Nephron progenitor cell (in vitro differentiated cells): ENCODE measurements at places on chromosomes 3 and 15.

DNA sequence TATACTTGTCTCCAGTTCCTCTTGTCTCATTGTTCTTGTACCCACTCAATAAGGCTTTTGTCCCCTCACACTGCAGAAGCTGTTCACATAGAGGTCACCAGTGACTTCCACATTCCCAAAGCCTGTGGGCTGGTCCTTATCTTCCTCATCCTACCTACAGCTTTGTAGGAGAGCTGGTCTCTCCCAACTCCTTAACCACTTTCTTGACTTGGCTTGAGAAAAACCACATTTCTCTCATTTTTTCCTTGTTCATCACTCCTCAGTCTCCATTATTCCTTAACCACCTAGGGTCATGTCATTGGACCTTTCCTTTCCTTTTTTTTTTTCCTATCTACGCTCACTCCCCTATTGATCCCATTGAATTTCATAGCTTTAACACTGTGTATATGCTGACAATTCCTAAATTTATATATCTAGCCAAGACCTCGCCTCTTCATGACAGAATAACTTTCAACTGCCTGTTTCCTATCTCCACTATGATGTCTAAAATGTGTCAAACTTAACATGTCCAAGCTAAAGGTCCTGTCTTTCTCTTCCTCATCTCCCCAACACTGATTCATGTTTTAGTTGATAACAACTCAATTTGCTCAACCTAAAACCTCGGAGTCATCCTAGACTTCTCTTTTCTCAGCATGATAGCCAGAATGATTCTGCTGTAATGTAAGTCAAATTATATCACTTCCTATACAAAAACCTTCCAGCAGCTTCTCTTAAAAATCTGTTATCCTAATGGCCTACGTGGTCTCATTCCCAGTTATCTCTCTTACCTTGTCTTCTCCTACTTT, 49.5 kb downstream of the CEP63 start:
- H3K36me3 ChIP-seq: peaks cover 43% of the 10 kb centered on the region
- no peaks in the 10 kb centered on the region for H3K27me3 ChIP-seq
- no peaks in the 10 kb centered on the region for H3K4me1 ChIP-seq
- no peak for DNase-seq
- H3K4me3 ChIP-seq: no peak overlapping the region

GRCh38 chr3:10223676-10224639, 24.3 kb upstream of the TATDN2 start:
- H3K36me3 ChIP-seq: no peaks in the 10 kb centered on the region
- peaks cover 14% of the 10 kb centered on the region for H3K27me3 ChIP-seq
- no peak overlapping the region for H3K4me3 ChIP-seq
- no peak overlapping the region for H3K27ac ChIP-seq
- DNase-seq: no peak

DNA sequence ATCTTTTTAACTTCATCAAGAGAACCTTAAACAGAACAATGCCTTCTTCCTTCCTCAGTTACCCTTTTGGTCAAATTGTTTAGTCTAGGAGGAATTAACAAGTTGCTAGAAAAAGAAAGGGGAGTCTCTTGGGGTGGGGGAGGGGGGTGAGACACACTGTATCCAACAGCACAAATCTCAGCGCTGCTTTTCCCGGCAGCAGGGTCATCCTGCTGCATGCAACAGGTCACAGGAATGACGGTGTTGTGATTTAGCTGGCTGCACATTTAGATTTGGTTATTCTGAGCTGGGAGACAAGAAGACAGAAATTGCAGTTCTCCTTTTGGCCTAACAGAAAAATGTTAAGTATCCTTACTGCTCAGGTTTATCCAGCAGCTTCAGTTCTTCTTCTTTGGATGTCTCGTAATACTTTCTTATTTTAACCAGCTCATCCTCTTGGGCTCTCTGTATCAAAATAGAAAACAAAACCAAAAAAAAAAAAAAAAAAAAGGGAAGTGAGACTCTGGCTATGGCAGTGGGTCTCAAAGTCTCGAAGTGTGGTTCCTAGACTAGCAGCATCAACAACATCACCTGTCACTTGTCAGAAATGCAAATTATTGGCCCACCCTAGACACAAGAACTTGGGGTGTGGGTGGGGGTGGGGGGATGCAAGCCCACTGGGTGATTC, 190.5 kb downstream of the GREM1 start:
- peaks cover 69% of the 10 kb centered on the region for H3K4me1 ChIP-seq
- peaks cover 9% of the 10 kb centered on the region for H3K36me3 ChIP-seq
- H3K4me3 ChIP-seq: no peak overlapping the region
- H3K27me3 ChIP-seq: peaks cover 5% of the 10 kb centered on the region

GRCh38 chr15:50247819-50248655, 17.5 kb downstream of the HDC start:
- no peaks in the 10 kb centered on the region for H3K36me3 ChIP-seq
- DNase-seq: no peak
- no peaks in the 10 kb centered on the region for H3K4me1 ChIP-seq
- peaks cover 11% of the 10 kb centered on the region for H3K27me3 ChIP-seq
- H3K4me3 ChIP-seq: no peak overlapping the region
- H3K27ac ChIP-seq: no peak overlapping the region

DNA sequence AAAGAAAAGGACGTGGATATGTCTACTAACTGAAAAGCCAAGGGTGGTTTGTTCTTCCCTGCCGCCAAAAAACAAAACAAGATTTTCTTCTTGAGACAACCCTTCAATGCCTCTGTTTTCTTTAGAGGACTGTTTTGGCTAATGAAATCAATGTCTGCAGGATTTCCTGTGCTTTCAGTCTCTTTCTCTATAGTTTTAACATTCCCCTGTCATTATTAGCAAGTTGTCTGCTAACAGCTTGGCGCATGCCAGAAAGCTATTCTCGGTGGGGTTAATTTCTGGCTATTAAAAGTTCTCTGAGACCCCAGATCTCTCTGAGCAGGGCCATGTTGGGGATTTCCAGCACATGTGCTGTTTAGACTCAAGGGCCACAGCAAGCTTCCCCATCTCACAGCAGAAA, 56.7 kb downstream of the ITPR1 start:
- peaks cover 44% of the 10 kb centered on the region for H3K36me3 ChIP-seq
- H3K4me1 ChIP-seq: peaks cover 81% of the 10 kb centered on the region
- no peak for DNase-seq
- H3K4me3 ChIP-seq: no peak overlapping the region
- no peaks in the 10 kb centered on the region for H3K27me3 ChIP-seq

DNA sequence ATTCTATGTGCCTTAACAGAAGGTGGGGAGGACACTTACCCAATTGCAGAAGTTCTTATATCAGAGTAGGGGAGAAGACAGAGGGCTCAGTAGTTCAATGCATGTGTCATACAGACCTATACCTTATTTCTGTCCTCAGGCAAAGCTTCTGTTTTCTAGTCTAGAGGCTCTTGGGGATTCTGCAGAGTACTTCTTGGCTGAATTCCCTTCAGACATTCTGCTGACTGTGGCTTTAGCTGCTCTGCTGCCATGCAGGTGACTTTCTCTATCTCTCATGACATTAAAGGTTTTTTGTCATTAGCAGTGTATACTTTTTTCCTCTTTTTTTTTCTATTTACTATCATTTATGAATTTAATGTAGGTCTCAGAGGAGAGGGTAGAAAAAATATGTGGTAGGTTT, 172.8 kb upstream of the PLSCR5 start:
- H3K27ac ChIP-seq: no peak overlapping the region
- DNase-seq: no peak
- H3K4me1 ChIP-seq: no peaks in the 10 kb centered on the region
- H3K4me3 ChIP-seq: no peak overlapping the region

DNA sequence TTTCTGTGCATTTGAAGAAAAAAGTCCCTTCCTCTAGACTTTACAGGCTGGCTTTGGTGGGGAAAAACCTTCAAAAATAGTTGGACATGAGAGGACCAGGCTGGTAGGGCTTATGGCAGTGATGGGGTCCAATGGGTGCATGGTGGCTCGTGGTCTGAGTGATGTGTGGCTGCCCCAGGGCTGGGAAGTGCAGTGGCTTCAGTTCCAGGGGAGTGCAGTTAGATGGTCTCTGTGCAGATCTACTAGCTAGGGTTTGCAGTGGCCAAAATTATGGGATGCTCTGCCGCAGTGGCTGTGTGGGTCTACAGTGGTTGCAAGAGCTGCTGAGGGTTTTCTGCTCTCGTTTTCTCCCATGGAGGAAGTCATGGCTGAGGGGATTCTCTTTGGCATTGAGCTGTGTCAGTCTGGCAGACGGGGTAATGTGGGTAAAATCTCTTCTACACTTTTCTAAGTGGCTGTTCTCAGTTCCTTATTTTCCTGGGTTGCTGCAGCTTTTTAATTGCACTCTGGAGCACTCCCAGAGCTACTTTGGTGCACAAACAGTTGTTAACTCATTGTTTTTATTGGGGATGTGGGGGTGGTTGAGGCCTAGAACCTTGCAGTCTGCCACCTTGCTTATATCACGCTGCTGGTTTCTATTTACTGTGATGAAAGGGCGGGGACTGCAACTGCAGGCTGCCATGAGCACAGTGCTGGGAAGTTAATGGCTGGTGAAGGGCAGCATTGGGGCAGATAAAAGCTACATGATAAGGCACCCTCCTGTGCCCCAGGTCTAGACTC, 1324.6 kb downstream of the NSUN3 start:
- H3K27me3 ChIP-seq: peaks cover 2% of the 10 kb centered on the region
- H3K4me1 ChIP-seq: peaks cover 11% of the 10 kb centered on the region

GRCh38 chr15:28935316-28935715, 49.5 kb downstream of the APBA2 start:
- no peaks in the 10 kb centered on the region for H3K27me3 ChIP-seq
- H3K27ac ChIP-seq: no peak overlapping the region
- no peak overlapping the region for H3K4me3 ChIP-seq
- DNase-seq: peak; percentile 51
- H3K4me1 ChIP-seq: peaks cover 60% of the 10 kb centered on the region

DNA sequence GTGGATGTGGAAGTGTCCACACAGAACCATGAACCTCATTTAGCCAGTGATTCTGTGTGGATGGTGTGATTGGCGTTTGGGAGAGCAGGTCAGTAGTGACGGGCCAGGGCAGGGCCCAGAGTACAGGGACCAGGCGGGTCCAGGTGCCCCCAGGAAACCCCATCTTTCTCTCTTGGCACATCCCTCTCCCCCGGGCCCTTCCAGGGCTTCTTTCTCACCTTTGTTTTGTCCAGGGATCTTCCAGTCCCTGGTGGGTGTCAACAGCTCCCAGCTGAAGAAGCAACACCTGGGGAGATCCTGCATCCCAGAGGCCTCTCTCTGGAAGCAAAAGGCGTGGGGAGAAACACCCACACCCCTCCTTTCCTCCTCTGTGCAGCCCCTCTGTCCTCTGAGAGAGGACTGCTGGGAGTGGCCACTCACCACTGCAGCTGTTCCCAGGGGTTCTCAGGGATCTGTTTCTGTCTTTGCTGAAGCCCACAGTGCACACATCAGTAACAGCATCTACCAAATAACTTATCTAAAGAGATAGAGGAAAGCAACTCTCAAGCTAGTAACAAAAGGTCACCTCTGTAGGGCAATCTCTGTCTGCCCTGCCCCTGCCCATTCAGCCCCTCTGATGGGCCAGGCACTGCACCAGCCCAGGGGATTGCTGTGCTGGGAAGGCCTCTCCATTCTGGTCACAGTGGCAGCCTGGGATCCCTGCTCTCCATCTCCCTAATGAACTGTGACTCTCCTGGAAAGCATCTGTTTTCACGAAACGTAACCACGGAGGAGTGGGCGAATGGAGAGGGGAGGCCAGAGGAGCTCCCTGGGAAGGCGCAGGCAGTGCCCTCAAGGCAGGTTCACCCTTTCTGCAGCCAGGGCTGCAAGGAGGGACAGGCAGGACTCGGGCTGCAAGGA, 98.3 kb upstream of the ALDH1A3 start:
- no peak for DNase-seq
- H3K4me3 ChIP-seq: no peak overlapping the region
- H3K4me1 ChIP-seq: peaks cover 19% of the 10 kb centered on the region
- H3K27me3 ChIP-seq: peaks cover 3% of the 10 kb centered on the region
- H3K36me3 ChIP-seq: no peaks in the 10 kb centered on the region

DNA sequence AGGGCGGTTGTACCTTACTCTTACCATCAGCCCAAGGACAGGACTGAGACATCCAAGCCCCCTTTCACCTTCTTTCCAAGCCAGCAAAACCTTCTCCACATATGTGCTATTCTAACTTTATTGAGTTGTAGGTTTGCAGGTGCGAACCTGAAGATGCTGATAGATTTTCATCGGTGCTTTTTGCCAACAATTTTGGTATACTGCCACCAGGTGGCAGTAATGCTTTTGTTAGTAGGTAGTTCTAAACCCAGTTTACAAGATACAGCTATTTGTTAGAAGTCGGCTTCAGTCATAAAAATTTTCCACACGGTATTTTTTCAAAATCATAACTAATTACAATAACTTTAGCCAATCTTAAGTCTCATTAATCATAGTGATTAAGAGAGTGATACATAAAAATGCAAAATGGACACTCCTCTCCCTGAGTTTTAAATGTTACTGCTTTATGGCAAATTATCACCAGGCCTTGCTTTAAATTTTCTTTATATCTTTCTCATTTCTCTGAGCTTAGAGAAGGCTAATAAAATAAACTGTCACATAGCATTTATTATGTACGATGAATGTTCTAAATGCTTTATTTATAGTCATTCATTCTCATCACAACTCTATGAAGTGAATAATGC, 636 bp downstream of the TBC1D21 start:
- no peaks in the 10 kb centered on the region for H3K4me1 ChIP-seq
- H3K4me3 ChIP-seq: no peak overlapping the region
- H3K27me3 ChIP-seq: peaks cover 40% of the 10 kb centered on the region
- H3K27ac ChIP-seq: no peak overlapping the region

GRCh38 chr3:103367481-103367880, 932.7 kb downstream of the ZPLD1 start:
- H3K27me3 ChIP-seq: no peaks in the 10 kb centered on the region
- DNase-seq: no peak
- no peaks in the 10 kb centered on the region for H3K4me1 ChIP-seq
- no peak overlapping the region for H3K27ac ChIP-seq
- H3K36me3 ChIP-seq: no peaks in the 10 kb centered on the region

GRCh38 chr15:26757141-26757540, 15.7 kb downstream of the GABRB3 start:
- H3K4me1 ChIP-seq: peaks cover 23% of the 10 kb centered on the region
- peaks cover 2% of the 10 kb centered on the region for H3K27me3 ChIP-seq
- no peak overlapping the region for H3K27ac ChIP-seq
- H3K36me3 ChIP-seq: no peaks in the 10 kb centered on the region
- peak; percentile 21 for DNase-seq

GRCh38 chr15:76377217-76377616, 40.6 kb downstream of the ISL2 start:
- H3K27ac ChIP-seq: no peak overlapping the region
- no peak overlapping the region for H3K4me3 ChIP-seq
- H3K4me1 ChIP-seq: peaks cover 24% of the 10 kb centered on the region
- no peaks in the 10 kb centered on the region for H3K27me3 ChIP-seq

DNA sequence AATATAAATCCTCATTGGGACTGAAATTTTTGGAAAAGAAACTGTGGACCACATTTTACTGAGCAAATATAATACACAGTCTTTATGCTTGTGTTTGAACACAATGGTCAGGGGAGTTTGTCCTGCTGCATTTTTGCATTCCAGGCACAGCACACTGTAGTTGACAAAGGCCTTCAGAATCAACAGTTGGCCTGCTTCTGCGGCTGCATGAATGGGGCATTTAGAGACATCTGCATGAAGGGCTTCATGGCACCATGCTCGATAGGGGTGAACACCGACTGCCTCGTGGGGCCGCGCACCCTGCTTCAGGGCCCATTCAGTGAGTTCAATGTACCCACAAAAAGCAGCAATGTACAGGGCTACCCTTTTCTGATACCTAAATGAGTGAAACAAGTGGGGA, 15.4 kb upstream of the COMMD2 start:
- H3K4me3 ChIP-seq: no peak overlapping the region
- DNase-seq: no peak
- H3K4me1 ChIP-seq: peaks cover 7% of the 10 kb centered on the region
- no peaks in the 10 kb centered on the region for H3K36me3 ChIP-seq
